ENCODE measurements at places on chromosomes 2 and 18. TPM values are rescaled to one million over a fixed set of nuclear protein-coding genes. Genes with fewer than 3 reads are reported as not detected.

DNA sequence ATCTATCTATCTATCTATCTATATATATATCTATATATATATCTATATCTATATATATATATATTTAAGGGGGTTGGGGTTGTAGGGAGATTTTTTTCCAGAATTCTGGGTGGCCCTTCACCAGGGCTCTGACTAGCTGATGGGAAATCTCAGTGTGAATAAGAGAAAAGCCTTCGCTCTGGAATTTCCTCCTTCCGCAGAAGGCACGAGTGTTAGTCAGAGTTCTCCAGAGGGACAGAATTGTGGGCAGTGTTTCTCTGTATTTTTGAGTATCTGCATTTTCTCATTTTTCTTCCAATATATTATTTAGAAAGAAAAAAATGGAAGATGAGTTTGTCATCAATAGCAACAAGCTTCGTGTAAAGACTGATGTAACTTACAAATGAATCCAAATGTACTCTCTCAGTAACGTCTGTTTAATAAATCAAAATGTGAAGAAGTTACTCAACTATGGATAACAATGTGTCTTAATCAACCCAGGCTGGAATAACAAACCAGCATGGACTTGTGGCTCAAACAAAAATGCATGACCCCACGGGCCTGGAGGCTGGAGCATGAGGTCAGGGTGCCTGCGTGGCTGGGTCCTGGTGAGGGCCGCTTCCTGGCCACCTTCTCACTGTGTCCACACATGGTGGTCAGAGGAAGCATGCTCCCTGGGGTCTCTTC, 10.6 kb upstream of the SNTG2 start:
- DNase-seq = no peak

GRCh38 chr2:99867770-99868169, 274.6 kb downstream of the AFF3 start:
- DNase-seq = no peak

GRCh38 chr2:44120428-44120827, 48.2 kb upstream of the PPM1B start:
- DNase-seq = no peak

GRCh38 chr2:28280619-28281018, 112.0 kb upstream of the FOSL2 start:
- no peak for DNase-seq

DNA sequence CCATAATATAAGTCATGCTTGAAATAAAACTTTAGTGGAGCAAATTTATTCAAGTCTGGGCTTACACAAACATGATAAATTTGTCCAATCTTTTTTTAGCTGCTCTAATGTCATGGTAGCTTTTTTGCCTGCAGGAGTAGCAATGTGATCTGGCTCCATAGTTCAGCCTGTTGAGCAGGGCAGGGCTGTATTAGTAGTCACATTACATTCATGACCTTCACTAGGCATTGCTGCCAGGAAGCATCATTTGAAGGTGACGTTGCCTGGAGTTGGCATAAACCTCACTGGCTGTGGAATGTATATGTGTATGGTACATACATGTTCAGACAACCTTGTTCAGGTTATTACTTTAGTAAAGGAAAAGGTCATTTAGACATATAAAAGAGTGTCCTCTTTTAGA, 76.6 kb downstream of the CCDC85A start:
- DNase-seq = no peak

- no peak for DNase-seq
Observed at GRCh38 chr2:26971911-26972786, 1.7 kb downstream of the MAPRE3 start.

GRCh38 chr2:109681633-109682380, 67.6 kb downstream of the SOWAHC start:
- no peak for DNase-seq

GRCh38 chr2:10773821-10774341, 38.7 kb downstream of the PDIA6 start:
- DNase-seq = no peak

DNA sequence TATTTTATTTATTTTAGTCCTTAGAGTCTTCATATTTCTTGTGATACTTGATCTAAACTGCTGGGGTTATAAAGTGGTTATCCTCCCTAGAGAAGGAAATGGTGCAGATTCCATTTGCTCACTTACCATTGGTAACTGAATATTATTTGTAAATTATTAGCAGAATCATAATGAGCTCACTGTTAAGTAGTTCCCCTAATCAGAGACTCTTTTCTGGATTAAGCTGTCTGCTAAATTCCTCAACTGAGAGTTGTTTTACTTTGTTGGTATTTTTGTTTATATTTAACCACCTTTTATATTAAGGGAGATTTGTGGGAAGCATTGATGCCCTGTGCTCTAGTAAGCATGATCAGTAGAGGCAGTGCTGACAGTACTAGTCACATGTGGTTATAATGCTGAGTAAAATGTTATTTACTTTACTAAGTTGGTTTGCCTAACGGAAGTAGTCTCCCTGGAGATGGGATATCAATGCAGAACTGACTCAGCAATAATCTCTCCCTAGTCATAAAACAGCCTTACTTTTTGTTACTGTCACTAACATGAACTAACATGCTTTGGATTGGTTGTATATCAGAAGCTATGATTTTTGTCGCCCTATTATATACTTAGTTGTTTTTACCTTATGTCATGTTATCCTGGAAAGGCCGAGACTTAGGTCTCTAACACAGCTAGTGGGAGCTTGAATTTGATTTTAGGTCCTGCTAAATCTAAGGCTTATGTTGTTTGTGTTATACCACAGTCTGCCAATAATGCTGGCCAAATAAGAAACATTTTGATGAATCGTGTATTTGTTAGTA, 166.7 kb downstream of the MCFD2 start:
- DNase-seq = no peak

DNA sequence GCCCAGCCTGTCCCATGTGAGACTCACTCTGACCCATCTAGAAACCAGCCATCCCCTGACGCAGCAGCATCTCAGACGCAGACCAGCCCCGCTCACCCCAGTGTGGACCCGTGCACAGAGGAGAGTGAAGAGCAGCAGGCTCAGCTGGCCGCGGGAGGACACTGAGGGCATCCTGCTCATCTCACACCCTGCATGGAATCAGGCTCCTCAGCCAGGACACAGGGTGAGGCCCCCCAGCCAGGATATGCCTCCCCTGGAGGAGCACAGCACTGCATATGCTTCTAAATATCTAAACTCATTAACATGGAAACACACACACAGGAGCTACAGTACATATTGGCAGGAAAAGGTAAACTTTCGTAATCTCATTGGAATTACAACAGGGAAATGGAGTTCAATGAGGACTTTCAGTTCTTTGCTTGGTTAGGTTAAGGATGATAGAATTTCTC, 34.4 kb downstream of the NEMP2 start:
- no peak for DNase-seq

- DNase-seq = no peak
Observed at GRCh38 chr2:3332133-3332532, 45.5 kb downstream of the EIPR1 start.

DNA sequence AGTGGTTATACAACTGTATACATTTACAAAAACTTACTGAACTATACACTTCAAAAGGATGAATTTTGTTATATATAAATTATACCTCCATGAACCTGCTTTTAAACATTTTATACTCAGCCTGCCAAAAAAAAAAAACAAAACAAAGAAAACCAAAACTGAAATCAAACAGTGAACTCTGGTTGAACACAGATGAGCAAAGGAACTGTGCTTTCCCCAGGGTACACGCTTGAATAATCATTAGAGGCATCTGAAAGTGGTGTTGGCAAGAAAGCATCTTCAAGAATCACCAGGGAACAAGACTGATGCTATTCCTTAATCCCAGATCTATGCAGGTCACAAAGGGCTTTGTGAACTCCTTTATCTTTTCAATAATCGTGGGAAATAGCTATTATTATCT, 77.0 kb upstream of the LYPD1 start:
- DNase-seq = no peak

DNA sequence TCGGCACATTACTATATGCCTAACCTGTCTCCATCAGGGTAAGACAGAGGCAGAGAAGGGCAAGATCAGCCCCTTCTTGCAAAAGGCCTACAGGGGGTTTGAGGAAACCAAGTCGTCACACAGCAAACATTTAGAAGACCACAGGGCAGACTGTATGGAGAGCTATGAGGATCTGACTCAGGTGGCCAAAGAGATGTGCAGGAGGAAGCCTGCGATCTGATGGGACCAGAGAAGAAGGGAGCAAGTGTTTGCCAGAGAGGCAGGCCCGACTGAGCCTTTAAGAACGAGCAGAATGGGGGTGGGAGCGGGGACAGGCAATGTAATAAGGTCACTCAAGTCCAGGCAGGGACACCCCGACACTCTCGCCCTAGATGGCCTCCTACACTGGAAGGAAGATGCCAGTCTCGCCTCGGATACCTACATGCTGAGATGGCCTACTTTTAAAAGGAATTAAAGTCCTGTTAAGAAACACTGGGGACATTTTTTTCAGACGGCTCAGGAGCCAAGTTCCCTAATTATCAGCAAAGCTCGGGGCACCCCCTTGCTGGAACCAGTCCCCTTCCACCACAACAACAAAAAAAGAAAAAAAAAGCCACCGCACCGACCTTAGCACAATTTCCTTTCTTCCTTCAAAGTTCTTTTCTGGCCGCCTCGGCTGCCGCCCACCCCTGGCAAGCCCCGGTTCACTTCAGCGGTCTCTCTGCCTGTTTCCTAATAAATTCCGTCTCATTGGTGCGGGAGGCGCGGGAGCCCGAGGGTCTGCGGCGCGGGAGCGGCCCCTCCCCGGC, 1.5 kb downstream of the SFXN5 start:
- DNase-seq = no peak

DNA sequence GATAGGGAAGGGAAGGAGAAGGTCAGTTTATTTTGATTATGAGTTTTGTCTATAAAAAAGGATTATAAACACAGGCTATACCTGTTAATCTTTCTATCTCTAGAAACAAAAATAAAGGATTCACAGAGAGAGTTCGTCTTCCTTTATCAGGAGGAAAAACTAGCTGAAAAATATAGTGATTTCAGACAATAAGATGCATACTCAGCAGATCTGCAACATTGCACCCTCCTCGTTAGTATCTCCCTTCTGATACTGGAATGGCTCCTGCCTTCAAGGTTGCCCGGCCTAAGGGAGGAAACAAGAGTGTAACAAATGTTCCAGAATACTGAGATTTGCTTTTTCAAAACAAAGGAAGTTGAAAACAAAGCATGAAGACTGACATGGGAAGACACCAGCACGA, 48.7 kb upstream of the LRATD1 start:
- no peak for DNase-seq

DNA sequence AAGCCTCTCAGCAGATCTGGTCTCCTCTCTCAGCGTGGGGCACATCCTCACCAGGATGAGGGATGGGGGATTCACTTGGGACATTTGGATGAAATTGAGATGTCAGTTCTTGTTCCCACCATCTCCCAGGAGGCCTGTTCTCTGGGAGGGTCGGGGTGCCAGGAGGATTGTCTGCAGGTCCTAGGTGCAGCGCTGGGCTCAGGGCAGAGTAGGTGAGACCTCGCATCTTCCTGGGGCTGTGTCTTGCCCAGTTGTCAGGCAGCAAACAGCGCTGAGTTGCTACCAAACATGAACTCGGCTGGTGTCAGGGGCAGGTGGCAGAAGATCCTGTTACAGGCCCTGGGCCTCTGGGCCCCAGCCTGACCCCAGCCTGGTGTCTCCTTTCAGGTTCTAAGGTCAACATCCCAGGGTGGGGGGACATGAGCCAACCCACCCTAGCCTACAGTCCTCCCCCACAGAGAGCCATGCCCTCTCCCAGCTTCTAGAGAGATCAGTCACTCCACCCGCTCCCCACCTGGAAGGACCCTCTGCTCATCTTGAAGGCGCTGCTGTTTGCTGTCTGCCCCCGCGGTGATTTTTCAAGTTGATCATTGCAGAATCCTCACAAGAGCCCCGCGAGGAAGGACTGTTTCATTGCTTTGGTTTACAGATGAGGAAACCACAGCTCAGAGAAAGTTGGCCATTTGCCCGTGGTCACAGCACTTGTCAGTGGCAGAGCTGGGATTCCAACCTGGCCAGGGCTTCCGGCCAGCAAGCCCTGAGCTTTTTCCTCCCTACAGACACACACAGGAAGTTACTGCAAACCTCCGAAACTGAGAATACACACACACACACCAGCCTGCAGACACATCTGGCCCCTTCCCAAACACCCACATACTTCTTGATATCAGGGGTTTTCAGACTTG, 83.9 kb downstream of the STPG4 start:
- peak; percentile 84 for DNase-seq

DNA sequence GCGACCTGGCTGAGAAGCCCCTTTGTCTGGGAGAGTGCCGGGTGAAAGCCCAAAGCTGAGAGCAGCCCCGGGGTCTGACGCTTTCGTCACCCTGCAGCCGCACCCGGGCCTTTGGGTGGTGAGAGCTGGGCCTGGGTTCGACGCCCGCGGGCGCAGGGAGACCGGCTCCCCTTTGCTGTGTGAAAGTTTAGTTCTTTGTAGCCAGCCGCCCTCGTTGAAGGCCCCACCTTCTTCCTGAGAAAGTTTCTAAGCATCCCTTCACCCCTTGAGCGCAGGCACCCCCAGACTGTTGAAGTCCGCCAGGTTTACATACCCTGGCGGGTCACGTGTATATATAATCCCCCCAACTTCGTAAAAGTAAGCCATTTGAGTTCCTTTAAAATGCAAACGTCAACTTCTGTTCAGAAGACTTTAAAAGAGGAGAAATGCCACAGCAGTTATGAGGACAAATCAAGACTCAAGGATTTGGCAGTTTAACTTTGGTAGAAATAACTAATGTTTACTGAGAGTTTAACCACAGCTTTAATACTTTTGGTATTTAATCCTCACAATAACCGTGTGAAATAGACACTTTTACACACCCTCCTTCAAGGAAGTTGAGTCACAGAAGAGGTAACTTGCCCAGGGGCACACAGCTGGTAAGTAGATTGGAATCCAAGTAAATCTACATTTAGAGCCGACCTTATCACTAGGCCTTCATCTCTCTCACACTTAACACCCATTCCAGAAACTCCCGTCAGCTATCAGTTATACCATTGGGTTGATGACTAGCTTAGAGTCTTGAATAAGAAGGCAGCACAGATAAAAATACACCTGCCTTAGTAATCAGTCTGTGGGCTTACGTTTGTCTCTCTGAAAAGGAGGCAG, 1.1 kb upstream of the MBOAT2 start:
- DNase-seq = no peak

GRCh38 chr2:42102024-42102590, 54.3 kb downstream of the PKDCC start:
- DNase-seq = peak; percentile 81

DNA sequence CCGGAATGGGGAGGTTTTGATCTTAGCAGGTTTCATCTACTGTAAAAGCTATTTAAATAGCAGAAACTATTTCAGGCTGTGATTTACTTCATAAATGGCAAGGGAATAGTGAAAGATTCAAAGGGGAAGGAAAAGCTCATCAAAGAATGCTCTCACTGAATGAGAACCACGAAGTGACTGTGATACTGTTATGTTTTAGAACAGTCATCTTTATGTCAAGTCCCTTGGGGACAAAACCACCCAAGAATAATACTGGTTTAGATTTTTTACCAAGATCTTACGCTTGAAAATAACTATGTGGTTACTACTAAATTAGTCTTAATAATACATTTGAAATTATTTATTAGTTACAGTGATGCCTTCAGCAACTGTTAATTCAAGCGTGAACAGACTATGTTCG, 28.1 kb downstream of the FARSB start:
- DNase-seq = no peak

GRCh38 chr18:49628881-49629795, 67.3 kb downstream of the LIPG start:
- DNase-seq = peak; percentile 45

- DNase-seq = no peak
Observed at GRCh38 chr18:34225218-34225553, 473 bp upstream of the NOL4 start.

CFAP53 gene
- not detected for total RNA-seq

LINC00305 gene
- not detected for total RNA-seq

LOXL3 gene
- total RNA-seq = 1.6 TPM

SMAD4 gene
- total RNA-seq = 92.0 TPM

Measured in heart left ventricle (tissue), 16 donors.